ENCODE measurements at places on chromosomes 4 and X.

DNA sequence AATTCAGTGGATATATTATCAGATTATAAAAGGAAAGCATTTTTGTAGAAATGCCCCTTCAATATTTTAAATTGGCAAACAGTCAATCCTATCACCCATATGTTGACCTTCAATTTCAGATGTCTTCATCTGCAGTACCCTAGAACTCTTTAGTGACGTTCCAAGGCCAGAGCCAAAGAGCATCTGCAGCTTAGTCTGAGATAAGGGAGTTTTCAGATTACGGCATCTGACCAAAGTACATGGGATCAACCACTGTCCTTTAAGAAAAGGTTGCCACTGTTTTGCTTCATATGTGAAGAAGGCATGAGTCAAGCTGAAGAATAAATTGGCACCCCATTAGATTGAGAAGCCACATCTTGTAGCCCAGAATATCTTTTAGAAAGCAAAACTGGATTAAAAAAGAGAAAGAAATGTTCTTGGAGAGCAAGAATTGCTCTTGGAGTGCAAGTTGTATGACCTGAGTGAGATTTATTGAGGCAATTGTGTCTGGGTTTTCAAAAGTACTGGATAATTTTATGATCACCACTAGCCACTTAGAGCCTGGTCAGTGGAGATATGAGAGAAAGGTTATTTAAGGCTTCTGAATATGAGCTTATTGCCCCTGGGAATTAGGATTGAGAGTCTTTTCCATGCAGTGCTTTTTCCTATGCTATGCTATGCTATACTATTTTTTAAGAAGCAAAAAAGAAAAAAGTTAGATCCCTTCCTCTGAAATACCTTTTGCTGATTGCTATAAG is 251.9 kb upstream of the NR3C2 start:
- no peak for DNase-seq

DNA sequence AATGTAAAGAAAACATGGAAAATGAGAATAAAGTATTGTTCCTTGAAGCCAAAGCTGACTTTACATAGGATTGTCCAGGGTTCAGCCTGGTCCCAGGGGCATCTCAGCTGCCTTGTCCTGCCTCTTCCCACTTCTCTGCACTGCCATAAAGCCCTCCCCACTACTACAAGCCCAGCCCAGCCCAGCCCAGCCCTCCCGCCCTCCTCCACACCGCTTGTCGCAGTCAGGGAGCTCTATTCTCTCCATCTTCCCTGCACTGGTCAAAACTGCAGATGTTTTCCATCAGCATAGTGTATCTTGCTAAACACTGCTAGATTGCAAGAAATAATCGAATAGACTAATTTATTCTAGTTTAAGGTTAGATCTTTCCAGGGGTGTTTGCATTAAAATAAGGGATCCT is 100.3 kb downstream of the TENM3 start:
- DNase-seq = no peak

GRCh38 chr4:150302553-150302952 is 224.3 kb downstream of the DCLK2 start:
- peak; percentile 38 for DNase-seq

DNA sequence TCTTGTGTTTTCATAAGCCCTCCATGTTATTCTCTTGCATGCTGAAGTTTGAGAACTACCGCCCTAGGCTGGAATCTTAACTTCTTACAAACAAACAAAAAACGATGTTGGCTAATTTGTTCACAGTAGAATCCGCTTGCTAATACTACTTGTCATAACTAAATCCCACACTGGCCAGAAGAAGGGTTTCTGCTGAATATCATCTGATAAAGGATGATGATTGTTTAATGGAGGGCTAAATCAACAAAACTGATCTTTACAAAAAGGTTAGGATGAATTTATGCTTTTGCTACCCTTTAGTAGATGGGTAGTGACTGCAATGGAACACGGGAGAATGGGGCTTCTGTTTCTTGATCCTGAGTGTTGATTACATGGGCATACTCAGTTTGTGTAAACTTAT is 42.3 kb downstream of the SPATA4 start:
- DNase-seq = no peak

GRCh38 chr4:182278729-182279128 is 35.5 kb downstream of the TENM3 start:
- no peak for DNase-seq

GRCh38 chr4:7772711-7773385 is 166.8 kb downstream of the AFAP1 start:
- DNase-seq = no peak

DNA sequence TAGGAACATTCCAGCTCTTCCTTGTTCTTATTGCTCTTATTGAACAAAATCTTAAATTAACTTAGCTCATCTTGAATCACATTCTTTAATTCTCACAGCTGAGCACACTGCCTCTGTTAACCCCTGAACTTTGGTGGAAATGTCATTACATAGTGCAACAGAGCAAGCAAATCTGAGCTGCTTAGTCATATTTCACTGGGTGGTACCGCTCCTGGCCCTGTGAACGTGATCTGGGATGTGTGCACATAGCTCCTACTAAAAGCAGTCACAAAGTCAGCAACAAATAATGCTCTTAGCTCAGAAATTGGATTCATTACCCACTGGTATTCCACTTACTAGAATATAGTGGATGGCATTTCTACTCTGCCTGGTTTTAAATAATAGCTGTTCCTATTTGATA is 27.9 kb downstream of the ARHGEF6 start:
- DNase-seq = no peak

GRCh38 chr4:126871810-126872209 is 760.9 kb upstream of the INTU start:
- DNase-seq = no peak

GRCh38 chrX:131308980-131309379 is 19.9 kb upstream of the IGSF1 start:
- DNase-seq = no peak

DNA sequence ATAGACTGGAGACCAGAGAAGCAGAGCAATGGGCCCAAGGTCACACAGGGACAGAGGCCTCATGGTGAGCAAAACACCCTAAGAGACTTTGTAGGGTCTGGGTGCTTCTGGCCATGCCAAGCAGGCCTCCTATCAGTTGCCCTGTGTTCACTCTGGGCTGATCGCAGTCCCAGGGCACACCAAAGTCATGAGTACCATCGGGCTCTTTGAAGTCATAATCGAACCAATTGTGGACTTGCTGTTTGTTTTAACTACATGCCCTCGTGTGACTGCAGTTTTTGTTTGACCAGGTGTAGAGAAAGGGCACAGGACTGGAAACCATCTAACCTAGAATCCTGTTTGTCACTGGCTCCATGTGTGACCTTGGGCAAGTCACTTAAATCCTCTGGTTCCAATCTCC is 172.5 kb upstream of the CPEB2 start:
- DNase-seq = no peak

DNA sequence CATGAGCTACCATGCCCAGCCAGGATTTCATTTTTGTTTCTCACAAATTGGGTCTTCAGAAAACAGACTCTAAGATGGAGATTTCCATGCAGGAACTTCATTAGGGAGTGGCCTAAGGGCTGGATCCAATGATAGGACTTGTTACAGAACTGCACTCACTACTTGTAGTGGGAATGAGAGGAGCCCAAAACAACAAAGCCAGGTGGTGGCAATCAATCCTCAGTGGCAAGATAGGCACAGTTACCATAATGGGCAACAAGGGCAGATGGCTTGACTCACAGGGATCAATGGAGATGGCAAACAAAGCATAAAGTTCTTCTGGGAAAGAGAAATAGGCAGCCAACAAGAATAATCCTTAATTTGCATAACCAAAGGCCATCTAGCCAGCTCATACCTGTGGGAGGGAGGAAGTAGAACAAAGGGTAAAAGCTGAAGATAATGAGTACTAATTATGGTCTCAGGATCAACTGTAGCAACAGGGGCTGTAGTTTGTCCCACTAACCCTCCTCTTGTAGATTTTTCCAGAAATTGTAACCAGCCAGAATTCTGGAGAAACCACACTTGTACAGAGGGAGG is 72.8 kb upstream of the MAPK10 start:
- no peak for DNase-seq

- no peak for DNase-seq
Observed at GRCh38 chrX:115892787-115893671, 277.5 kb upstream of the AGTR2 start.

GRCh38 chrX:7261672-7262332 is 113.8 kb upstream of the PUDP start:
- no peak for DNase-seq

- no peak for DNase-seq
Observed at GRCh38 chrX:39669668-39670067, 428.1 kb downstream of the BCOR start.

GRCh38 chr4:1370321-1371124 is 23.5 kb downstream of the UVSSA start:
- DNase-seq = no peak

- DNase-seq = no peak
Observed at GRCh38 chrX:138853936-138854335, 142.4 kb upstream of the FGF13 start.

DNA sequence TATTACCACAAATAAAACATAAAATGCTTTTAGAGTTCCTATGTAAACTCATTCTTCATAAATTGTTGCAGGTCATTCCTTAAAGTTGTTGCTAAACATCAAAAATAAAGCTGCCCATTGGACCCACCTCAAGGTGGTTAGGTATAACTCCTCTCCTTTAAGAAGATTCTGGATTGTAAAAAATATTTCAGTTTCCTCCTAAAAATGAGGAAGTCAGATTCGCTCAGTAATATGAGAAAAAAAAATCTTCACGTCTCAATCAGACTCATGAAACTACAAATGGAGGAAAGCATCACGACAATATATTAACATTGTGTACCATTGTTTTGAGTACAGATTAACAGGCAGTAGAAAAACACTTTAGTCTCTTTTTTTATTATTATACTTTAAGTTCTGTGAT is 105.9 kb downstream of the DDX60 start:
- DNase-seq = no peak

DNA sequence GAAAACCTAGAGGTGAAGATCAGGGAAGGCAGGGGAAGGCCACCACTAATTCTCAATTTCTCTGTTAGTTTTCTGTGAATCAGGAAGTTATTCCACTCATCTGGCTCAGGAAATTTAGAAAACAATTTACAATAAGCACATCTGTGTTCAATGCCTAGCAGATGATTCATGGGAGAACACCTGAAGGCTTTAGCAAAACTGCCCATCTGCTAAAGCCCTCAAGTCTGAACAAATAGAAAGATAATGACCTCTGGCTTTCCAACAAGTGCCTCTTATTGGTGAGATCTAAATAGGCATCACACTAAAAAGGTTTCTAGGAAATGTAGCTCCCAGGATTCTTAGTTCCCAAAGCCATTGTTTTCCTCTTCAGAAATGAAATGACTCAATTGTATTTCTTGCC is 122.1 kb upstream of the GNPDA2 start:
- DNase-seq = no peak

DNA sequence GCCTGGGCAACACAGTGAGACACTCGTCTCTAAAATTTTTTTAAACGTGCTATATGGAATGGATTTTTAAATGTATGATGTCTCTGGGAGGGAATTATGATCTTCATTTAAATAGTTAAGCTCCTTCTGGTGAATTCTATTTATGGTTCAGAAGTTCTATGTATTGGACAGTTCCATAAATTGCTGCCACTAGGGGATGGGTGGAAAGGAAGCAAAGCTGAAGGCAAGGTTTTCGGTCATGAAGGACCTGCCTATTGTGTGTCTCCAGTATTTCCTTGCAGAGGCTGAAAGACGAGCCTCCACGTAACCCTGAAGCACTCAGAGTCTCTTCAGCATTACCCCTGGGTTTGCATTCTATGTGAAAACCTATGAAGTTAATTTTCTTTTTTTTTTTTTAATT is 451.5 kb upstream of the FAT1 start:
- no peak for DNase-seq

DNA sequence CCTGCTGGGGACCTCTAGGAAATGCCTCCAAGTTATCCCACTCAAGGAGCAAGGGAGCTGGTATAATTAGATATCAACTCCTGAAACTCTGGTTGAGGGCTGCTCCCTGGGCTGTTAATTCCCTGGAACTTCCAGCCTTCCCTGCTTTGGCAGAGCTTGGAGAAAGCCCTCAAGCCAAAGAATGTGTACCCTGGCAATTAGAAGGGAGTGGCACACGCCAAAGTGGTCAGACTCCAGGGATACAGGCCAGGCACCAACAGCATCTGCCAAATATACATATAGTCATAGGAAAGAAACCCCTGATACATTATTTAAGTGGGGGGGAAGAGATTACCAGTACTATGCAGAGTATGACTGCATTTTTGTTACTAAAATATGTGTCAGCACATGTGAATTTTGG is 616.8 kb downstream of the BCOR start:
- no peak for DNase-seq

DNA sequence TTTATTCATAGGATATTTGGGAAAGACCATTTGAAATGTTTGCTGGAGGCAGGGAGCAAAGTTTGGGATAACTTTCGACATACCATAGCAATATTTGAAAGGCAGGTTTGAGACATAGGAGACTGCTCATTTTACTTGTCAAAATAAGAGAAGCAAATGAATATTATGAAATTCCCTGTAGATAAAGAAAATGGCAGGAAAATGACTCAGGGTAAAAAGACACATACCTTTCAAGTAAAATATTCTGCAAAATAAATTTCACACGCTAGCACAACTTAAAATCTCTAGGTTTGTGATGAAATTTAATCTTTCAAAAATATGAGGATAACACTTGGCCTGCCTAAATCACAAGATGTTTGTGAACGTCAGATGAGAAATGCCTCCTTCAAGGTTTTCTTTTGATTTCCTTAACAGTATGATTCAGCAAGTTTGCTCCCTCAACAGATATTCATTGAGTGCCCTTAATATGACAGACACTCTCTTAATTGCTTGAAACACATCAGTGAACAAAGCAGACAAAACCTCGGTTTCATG is 6.6 kb downstream of the TMEM156 start:
- DNase-seq = no peak

DNA sequence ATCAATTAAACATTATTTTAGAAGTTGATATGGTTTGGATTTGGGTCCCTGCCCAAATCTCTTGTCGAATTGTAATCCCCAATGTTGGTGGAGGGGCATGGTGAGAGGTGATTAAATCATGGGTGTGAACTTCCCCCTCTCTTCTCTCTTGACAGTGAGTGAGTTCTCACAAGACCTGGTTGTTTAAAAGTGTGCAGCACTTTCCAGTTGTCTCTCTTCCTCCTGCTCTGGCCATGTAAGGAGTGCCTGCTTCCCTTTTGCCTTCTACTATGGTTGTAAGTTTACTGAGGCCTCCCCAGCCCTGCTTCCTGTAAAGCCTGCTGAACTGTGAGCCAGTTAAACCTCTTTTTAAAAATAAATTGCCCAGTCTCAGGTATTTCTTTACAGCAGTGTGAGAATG is 141.4 kb downstream of the GALNTL6 start:
- DNase-seq = no peak

- DNase-seq = no peak
Observed at GRCh38 chrX:2676794-2677675, 14.1 kb upstream of the CD99 start.

DNA sequence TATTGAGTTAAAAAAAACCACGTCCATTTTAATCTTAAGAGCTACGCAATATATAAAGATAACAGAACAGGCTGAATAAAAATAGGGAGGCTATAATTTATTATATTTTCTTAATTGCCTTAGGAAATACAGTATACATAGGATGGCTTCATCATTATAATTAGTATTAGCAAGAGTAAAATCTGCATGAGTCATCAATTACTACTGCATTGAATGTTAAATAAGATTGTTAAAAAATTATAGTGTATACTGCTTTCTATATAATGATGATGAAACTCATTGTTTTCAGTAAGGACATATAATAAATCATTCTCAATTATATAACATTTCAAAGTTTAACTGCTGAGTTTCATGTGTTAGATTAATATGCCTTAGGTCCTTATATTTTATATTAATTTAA is 133.4 kb upstream of the GRID2 start:
- DNase-seq = no peak

Data from stimulated activated CD8-positive, alpha-beta memory T cell treated with anti-CD3 and anti-CD28 coated beads, Interleukin-4, amount 100 ng/mL, for 48 hours (primary cell).